Amniotic stem cell (primary cell): ENCODE measurements at places on chromosomes 3 and 15.

GRCh38 chr15:68431792-68432401 is at the start of gene ITGA11:
Gene ITGA11 (minus strand): TSS chr15:68432163. CDS start chr15:68432066, 97 bp downstream.
- peak; percentile 56 for DNase-seq

DNA sequence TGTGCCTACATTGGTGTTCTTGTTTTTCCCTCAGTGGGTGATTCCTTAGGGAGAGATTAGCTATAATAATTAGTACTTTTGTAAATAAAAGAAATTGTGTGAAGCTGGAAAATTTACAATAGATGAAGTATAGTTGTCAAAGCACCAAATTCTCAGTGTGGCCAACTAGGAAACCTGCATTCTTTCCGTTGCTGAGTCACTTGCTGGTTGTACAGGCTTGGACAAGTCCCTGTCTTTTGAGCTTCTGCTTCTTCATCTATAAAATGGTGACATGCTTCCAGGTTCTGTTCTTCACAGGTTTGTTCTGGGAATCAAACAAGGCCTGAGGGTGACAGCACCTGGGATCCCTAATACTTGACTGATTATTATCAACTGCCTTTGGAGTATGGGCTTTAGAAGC is 184.1 kb upstream of the HES1 start:
- no peak for DNase-seq

DNA sequence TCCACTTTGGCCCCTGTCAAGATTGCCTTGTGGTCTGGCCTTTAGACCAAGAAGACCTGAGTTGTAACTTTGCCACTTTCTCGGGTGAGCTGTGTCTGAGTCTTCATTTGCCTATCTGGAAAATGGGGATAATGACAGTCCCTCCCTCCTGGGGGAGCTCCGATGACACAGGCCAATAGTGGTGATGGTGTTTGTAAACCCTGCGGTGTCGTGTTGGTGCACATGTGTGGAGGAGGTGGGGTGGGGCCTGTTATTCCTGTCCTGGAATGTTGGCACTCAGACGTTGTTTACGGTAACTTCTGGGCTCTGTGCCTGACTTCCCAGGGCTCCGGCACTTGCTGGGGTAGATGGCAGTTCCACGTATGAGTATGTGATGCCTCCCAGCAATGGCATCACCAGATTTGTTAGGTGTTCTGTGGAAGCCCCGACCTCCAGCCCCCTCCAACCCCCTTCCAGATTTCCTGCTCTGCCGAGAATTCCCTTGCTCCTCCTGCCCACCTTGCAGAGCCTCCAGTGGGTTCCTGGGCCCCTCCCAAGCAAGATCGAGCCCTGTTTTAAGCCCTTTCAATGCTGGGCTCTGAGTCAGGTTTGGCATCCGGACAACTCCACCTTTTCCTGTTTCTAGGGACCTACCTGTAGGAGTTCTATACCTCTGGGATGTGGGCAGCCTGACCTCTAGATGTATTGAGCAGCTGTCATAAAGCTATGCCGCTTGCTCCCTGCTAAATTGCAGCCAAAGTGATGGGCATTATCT is 31.4 kb downstream of the HRH1 start:
- DNase-seq, result peak; percentile 29

- DNase-seq, result no peak
Measured at GRCh38 chr15:31017311-31017710, 25.9 kb upstream of the MTMR10 start.

GRCh38 chr3:59914251-59914650 is 864.4 kb upstream of the CFAP20DC start:
- DNase-seq, result no peak
